Activated naive CD4-positive, alpha-beta T cell treated with anti-CD3 and anti-CD28 coated beads, Interleukin-2, amount 50 U/mL, for 72 hours (primary cell): ENCODE measurements at places on chromosomes 7 and 10. TPM values are rescaled to one million over a fixed set of nuclear protein-coding genes. Genes with fewer than 3 reads are reported as not detected.

FEZF1 gene
- not detected for total RNA-seq

MET gene
- total RNA-seq: not detected

PTER gene
- total RNA-seq: 30.1 TPM

DYDC2 gene
- total RNA-seq: not detected

HELLS gene
- total RNA-seq: 161 TPM

NUTM2E gene
- total RNA-seq: not detected

HOXA7 gene
- not detected for total RNA-seq

ORAI2 gene
- total RNA-seq: 26.7 TPM

NEUROG3 gene
- 0.18 TPM for total RNA-seq

SLC39A12 gene
- not detected for total RNA-seq

TRPV5 gene
- total RNA-seq: not detected

DNA sequence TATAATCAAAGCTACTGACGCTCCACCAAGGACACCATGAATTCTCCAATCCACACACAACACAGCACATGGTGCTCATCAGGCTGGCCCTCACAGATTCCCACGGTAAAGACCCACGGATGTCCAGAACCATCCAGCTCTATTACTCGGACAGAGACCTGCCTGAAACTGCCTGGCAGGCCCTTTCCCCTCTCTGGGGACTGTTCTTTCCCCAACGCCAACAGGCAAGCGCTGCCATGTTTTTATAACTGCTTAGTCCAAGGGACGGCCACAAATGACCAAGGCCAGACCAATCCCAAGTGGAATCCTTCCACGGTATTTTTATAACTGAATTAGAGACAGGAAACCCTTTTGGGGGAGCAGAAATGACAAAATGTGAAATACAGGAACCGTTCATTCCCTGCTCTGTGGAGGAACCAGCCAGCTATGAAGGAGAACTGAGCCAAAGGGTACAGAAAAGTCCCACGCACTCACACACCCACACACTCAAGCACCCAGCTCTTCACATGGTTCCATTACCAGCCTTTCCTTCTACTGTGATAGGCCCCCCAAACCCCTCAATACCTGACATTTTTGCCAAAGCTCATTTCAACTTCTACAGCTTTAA lies 4.1 kb downstream of the PIP4K2A start:
- DNase-seq: no peak

DNA sequence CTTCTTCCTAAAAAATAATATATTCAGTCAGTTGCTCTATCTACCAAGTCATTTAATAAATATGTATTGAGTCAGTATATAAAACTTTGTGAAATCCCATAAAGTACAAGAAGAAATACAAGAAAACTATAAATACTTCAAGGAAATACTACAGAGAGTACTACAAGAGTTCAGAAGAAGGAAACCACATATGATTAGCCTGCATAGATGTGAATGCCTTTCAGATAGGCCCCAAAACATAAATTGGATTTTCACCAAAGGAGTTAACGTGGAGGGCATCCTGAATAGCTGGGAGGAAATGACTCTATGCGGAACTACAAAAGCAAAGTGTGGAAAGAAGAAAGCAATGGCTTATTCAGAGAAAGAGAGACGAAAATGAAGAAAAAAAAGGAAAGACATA lies 120.1 kb downstream of the LRRN3 start:
- DNase-seq: no peak

DNA sequence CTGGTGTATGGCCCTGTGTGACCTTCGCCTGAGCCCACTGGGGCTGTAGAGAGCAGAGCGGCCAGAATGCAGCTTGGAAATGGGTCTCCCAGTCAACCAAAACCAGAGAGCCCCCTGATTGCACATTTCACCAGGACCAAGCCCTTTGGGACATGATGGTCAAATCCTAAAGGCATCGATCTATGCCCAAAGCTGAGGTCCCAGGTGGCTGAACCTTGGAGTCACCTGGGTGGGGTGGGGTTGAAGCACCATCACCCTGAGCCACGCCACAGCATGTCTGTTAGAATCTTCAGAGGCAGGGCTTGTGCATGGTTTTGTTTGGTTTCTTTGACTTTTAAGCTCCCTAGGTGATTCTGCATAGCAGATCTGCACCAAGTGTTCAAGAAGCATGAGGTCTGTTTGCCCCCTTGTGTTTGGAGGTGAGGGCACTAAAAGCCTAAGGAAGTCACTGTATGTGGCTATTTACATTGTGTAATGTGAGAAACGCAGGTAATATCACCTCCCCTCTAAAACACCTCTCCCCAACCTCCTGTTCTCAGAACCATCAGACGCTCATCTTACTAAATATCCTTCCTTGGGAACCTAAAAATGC lies 9.6 kb downstream of the PKD1L1 start:
- no peak for DNase-seq

DNA sequence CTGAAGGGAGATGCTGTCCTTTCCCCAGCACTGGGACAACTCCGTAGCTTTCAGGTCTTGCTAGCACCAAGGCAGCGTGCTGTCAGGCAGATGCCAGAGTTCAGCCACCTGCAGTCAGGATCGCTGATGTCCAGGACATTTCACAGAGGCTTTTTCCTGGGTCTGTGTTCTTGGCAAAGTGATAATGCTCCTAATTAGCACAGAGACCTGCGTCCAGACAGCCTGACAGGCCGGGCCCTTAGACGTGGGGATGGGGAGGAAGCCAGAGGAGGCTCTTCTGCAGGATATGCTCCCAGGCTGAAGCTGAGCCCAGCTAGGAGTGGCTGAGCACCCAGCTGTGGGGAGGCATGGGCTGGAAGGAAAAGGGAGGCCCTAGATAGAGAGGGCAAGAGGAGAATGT lies 82.5 kb upstream of the TBX20 start:
- no peak for DNase-seq

GRCh38 chr10:131043039-131043691 lies 268.4 kb downstream of the TCERG1L start:
- DNase-seq: no peak

GRCh38 chr7:8214244-8214824 lies 47.6 kb downstream of the ICA1 start:
- no peak for DNase-seq

DNA sequence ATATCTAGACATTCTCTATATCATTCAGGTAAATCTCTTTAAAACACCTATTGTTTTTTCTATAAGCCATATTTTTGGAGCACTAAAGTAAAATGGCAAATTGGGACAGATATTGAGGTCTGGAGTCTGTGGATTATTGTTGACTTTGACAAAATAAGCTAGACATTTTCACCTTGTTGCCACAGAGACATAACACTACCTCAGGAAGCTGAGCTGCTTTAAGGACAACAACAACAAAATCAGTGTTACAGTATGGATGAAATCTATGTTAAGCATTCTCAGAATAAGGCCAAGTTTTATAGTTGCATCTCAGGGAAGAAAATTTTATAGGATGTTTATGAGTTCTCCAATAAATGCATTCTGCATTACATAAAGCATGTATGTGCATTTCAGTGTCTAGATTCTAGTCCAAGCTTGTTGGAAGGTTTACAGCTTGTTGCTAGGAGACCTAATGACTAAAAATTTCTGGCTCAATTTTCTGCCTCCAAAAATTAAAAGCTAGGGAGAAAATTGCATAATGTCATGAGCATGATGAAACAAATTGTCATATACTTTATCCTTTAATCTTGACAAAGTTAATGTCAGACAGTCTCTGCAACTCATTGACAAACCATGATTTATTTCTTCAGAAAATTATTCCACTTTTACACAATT lies 18.3 kb downstream of the LIPM start:
- DNase-seq: no peak

DNA sequence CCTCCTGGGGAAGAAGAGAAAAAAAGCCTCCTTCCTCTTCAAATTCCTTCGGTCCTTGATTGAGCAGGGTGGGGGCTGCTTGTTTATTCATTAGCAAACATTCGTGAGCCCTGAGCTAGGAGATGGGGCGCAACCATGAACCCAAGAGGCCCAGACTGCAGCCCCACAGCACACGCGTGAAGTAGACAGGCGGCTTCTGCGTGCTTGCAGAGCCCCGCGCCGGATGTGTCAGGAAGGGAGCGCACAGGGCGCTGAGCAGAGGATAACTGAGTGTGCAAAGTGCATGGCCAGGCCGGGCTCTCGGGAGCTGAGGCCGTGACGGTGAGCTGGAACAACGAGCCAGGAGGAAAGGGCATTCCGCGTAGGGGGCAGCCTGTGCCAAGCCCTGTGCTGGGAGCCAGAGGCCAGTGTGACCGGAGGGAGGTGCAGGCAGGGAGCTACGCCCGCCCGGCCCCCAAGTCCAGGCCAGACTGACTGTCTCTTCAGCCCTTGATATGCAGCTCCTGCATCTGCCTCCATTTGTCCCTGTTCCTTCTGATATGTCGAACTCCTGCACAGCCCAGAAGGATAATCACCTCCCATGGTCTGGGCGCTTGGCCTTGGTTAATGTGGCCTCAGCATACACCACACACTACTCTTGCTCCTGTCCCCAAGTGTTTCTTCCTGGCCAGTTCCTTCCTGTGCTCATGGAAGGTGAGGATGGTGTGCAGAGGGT lies 4.6 kb downstream of the FOXL3 start:
- DNase-seq: no peak

GRCh38 chr7:98995523-98996149 lies 117.3 kb downstream of the TRRAP start:
- no peak for DNase-seq

- no peak for DNase-seq
Observed at GRCh38 chr10:21458126-21458871, 67.2 kb downstream of the SKIDA1 start.

DNA sequence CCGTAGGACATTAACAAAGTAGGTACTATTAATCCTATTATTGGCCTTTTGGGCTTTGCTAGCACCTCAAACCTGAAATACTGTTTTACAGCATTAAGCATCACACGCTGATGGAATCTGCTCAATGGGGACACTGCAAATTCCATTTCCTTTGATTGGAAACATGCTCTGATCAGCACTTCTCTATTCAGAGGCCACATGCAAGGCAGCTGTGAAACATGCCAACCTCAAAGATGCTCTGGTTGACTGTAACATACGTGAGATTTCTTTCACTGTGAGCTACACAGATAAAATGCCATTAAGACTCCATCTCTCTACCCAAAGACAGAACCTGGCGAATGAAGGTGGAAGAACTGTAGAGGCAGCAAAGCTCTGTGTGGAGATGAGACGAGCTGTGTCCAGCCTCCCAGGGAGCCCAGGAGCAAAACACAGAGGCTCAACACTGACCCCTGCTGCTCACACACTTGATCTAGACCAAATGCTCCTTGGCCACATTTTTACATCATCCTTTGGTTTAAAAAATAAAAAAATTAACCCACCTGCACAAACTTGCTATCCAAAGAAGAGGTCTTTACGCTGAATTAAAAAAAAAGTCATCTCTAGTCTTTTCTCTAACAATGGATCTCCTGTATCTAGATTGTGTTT lies 8.0 kb downstream of the RSU1 start:
- no peak for DNase-seq

GRCh38 chr7:79872176-79872575 lies 262.5 kb upstream of the GNAI1 start:
- DNase-seq: no peak

DNA sequence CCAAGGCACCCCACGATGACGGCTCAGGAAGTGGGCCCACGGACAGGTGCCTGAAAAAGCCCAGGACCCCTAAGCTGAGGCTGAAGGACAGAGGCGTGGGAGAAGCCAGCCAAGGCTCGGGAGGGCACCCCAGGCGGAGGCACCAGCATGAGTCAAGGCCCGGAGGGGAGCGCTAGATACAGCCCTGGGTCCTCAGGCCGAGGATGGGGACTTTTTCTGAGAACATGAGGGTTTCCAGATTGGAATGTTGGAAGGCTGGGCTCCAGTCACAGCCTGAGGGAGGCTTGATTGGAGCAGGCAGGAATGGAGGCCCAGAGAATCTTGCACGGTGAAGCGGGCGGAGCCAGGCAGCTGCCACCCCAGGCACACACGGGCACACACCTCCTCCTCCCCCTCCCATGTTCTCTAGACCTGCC lies 19.0 kb upstream of the ELFN1 start:
- no peak for DNase-seq

- no peak for DNase-seq
Observed at GRCh38 chr7:106571563-106571962, 89.4 kb downstream of the CCDC71L start.

DNA sequence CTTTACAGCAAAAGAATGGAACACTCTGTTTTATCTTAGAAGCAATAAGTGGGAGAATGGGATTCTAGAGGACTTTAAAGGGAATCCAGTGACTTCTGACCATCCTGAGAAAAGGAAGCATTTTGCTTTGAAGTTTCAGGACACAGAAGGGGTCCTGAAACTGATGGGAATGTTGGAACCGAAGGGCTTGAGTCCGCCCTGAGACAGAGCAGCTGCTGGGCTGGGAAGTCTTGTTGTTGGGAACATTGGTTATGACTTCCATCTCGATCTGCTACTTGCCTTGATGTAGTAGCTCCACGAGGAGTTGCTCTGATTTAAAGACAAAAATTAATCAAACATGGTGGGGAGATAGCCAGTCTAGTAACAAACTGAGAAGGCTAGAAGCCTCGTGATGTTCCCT lies 177.6 kb downstream of the JCAD start:
- DNase-seq: no peak

DNA sequence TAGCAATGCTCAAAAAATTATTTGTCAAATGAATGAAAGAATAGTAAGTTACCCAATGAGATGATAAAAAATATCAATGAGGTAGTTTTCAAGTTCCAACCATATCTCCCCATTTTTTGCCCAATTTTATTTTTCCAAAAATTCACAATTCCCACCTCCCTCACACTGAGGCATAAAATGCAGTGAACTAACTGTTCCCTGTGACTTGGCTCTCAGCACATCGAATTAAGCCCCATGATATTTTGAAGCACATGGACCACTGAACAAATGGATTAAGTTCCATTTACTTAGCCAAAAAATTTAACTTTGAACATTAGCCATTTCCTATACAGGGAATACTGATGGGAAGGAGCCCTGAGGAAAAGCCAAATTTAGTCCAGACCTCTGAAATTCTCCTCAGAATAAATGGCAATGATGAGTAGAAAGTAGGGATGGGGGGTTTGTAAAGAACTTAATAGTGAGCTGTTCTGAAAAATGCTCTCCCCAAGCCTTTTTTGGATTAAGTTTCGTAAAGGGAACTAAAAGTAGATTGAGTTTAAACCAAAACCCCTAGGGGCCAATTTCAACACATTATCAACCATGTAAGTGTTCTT lies 166.3 kb upstream of the GRM3 start:
- DNase-seq: no peak

DNA sequence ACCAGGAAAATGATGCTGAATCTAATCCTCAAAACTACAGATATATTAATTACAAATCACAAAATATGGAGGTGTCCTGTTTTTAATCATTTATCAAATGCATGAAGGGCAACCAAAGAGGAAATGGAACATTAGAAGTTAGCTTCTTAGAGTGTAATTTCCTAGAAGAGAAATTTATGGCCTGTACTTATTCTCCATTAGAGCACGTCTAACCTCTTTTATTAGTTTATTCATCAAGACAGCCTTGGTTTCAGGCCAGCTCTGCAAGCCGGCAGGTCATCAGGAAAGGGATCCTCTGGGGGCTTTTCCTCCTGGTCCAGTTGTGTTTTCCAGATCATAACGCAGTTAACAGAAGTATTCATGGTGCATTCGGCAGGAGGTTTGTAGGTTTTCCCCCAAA lies 517.6 kb downstream of the KCNMA1 start:
- DNase-seq: no peak

- DNase-seq: no peak
Observed at GRCh38 chr10:4086131-4086898, 301.3 kb upstream of the KLF6 start.
